ENCODE measurements at places on chromosomes 11 and 22. TPM values are rescaled to one million over a fixed set of nuclear protein-coding genes. Genes with fewer than 3 reads are reported as not detected.

NXPE1 gene
- not detected for total RNA-seq

DEFB131B gene
- not detected for total RNA-seq

SMC1B gene
- total RNA-seq, result 0.16 TPM

DNA sequence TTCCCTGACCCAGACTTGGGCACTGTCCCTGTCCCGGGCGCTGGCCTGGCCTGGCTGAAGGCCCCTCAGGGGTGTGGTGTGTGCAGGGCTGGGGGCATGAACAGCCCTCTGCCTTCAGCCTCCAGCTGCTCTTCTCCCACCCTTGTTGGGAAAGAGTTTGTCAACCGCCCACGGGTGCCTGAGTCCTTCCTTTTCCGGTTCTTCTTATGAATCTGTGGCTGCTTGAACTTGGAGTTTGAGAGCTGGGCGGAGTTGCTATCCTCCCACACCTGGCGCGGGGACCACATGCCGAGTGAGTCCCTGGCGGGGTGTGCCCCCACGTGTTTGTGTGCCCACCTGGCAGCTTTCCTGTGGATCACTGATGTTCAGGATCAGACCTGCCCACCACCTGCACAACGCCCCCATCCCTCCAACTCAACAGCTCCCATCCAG, 13.4 kb downstream of the NFAM1 start:
- no peak for DNase-seq

GRCh38 chr11:77106321-77106720, 3.7 kb downstream of the OMP start:
- DNase-seq, result no peak

- no peak for DNase-seq
These were observed at the start of gene NCF4 for GRCh38 chr22:36860821-36861659. NCF4 (plus strand) TSS chr22:36861006; CDS start chr22:36861172, 166 bp downstream.

DNA sequence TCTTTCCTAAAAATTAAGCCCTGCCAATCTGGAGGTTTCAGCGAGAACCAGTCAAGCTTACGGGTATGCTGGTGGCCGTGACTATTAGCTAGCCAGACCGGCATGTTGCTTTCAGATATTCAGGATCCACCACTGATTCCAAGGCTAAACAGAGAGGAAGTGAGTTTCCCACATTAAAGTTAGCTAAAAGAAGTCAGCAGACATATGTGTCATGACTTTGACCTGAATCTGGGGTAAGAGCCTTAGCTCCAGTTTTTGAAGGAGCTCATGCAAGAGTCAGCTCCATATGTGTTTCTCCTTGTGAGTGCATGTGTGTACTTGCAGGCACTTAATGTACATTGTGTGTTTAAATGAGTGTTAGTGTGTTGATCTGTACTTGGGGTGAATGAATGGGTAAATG, 1.4 kb downstream of the ZFPL1 start:
- DNase-seq, result no peak

GRCh38 chr11:65419772-65420481, 2.7 kb upstream of the NEAT1 start:
- peak; percentile 90 for DNase-seq

- DNase-seq, result peak; percentile 75
These were observed 13.6 kb upstream of the LGR4 start for GRCh38 chr11:27485930-27486773.

DNA sequence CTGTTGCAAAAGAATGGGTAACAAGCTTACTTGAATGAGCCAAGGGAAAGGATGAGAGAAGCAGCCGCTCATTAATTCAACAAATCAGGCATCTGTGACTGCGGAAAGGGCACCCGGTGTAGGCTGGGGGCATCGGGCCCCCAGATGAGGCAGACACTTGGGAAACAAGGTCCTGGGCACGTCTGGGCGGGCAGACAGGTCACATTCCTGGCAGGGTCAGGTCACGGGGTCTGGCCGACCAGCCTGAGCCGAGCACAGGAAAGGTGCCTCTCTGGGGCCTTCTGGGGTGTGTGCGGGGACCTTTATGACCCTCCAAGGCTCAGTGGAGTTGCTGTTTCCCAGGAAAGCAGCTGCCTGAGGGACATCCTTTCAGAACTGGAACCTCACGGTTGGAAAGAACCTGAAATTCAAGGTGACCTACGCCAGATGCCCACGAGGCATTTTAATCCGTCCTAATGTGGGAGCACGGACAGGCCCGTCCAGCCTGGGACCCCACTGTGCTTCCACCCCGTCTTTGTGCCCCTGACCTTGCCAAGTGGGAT, 57.1 kb downstream of the ST14 start:
- DNase-seq, result no peak

GRCh38 chr11:12748561-12748960, 74.3 kb downstream of the TEAD1 start:
- no peak for DNase-seq

DNA sequence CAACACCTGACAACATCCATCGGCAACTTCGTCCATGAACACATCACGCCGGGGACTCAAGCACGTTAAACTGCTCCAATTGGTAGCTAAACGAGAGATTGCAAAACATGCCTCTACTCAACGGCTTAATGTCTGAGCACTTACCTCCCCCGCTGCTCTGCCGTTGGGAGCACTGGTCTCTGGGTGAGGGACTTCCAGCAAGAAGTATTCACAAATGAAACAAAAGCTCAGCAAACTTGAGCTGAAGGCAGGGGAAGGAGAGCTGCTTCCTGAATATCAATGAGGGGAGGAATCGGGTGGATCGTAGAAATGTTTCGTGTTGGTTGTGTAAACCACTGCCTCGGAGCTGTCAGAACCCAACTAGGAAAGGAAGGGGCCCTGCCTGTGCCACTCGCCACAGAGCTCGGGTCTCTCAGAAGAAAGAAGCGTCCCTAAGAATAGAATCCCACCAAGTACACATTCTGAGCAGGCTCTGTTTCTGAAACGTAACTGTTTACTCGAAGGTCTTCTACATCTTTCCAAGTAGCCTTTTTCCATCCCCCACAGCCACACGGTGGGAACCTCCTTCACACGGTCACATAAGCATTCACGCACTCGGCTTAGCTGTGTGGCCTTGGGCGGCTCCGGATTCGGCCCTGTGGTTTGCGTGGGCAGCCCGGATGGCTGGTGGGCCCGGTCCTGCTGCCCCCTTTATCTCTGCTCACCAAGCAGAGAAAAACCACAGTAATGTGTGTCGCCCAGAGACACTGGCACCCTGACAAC, at the start of gene MLC1:
MLC1 (minus strand) TSS at position 216 of the 762 bp plus-strand sequence. CDS start 524 bp downstream, outside the sequence.
- no peak for DNase-seq

C1QTNF5 gene
- not detected for total RNA-seq

SAAL1 gene
- 36.1 TPM for total RNA-seq

SEC14L6 gene
- total RNA-seq, result not detected
